ENCODE measurements at places on chromosomes 1 and 21.

DNA sequence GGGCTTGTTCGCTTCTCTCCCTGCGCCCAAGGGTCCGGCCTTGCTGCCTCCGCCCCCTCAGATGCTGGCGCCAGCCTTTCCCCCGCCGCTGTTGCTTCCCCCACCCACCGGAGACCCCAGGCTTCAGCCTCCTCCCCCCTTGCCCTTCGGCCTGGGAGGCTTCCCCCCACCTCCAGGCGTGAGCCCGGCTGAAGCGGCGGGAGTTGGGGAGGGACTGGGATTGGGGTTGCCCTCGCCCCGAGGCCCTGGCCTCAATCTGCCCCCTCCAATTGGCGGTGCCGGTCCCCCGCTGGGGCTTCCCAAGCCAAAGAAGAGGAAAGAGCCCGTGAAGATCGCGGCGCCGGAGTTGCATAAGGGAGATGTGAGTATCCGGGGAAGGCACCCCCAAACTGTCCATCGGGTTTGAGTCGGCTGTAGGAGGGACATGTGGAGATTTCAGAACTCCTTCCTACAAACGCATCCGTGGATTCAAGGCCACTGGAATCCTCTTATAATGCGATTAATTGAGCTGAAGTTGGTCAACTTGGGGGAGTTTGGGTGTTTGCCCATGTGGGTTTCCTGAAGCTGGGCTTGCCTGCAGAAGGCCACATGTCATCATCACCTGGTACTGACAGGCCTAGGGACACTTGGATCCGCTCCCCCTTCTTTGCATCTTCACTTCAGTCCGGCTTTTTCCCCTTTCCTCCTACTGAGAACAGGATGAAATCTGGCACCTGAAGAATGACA lies 707 bp downstream of the PRCC start:
- no peak for DNase-seq

GRCh38 chr1:58823481-58824010 lies 39.7 kb upstream of the JUN start:
- DNase-seq, result no peak

GRCh38 chr21:16866851-16867250 lies 646.0 kb upstream of the CXADR start:
- no peak for DNase-seq

DNA sequence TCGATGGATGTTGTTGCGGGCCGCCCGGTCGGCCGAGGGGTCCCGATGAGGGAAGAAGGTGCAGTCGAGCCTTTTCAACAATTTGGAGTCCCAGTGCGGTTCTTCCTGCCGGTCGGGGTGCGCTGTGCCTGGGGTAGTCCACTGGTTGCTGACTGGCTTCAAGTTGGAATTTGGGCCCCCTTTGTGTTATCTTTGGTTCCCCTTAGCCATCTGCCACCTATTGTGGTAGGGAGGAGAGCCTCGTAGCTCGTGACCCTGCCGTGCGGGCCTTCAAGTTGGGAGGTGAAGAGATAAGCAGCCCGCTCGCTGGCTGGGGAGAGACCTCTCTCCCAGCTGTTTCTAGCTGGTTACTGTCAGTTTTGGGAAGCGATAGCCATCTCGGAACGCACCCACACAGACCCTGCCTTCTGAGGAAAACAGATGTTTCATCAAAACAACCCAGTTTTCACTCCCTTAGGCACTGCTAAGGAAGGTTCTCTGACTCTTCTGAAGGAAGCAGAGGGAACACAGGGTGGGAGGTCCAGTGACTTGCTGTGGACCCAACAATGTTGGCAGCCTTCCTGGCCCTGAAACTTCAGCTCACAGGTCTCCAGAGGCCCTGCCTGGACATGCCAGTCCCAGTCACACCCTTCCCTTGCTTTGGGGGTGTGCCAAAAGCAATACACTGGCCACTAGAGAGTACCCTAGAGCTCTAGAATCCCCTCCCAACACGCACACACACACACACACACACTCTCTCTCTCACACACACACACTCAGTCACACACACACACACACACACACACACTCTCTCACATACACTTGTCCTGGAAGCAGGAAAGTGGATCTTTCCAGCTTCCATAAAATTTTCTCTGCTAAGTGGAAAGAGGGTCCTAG lies 1.0 kb downstream of the BTG2 start:
- peak; percentile 38 for DNase-seq

GRCh38 chr1:180662709-180663108 lies 30.9 kb downstream of the XPR1 start:
- DNase-seq, result no peak

- no peak for DNase-seq
Observed at GRCh38 chr1:26848941-26849774, 13.8 kb upstream of the SFN start.

- no peak for DNase-seq
Observed at GRCh38 chr1:85898861-85899260, 190.6 kb upstream of the ZNHIT6 start.

DNA sequence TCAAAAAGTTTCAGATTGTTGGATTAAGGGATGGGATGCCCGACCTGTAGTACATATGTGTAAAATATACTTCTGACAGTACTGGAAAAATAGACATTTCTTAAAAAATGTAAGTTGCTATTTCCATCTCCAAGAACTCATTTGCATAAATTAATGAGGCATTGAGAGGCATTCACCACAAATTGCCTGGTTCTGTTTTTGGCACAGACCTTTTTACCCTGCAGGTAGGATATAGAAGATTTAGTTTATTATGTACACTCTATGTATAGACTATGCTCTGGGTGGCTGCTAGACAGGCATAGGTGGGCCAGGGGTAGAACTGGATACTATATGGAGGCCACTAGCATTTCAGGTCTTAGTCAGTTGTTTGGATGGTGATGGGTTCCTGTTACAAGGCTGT lies 8.0 kb downstream of the CCDC17 start:
- no peak for DNase-seq

DNA sequence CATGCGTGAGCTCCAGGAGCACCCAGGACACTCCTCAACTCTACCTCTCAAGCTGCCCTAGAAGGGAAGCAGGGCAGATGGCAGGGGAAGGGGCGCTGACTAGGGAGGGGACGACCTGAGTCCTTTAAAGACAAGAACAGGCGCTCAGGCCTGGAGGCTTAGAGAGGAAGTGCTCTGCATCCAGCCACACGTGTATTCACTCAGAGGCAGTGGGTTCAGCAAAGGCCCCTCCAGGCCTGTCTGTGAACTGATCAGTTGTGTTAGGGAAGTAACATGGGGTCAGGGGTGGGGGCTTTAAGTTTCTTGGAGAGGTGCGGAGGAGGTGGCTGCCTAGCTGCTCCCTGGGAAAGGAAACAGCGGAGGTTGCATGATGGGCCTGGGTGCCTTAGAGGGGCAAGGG lies 37.1 kb upstream of the ARF1 start:
- DNase-seq, result no peak

GRCh38 chr1:103110701-103111100 lies 2.4 kb upstream of the COL11A1 start:
- DNase-seq, result no peak

- no peak for DNase-seq
Observed at GRCh38 chr1:106979371-106979770, 77.1 kb upstream of the PRMT6 start.

DNA sequence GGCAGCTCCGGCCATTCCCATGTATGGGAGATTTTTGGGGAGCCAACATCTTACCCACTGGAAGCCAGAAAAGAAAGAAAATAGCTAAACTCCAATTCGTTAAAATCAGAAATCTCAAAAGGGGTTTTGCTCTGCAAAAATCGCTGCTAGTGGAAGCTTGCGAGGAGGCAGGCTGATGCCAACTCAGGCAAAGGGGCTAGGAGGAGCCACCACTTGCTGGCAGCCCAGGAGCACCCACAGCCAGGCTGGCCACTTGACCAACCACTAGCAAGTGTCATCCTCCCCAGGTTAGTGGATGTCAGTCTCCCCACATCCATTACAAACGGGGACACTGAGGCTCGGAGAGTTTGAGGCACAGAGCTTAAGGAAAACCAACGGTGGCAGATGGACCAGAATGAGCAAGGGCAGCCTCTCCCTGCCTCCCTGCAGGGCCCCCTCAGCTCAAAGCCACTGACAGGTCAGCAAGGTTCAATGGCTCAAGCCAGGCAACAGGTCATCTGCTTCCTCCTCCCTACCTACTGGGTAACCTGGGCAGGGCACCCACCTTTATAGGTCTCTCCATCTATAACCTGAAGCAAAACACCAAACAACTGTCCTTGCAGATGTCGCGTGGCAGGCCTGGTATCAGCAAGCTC lies 10.8 kb downstream of the KCNN3 start:
- no peak for DNase-seq

- DNase-seq, result no peak
Observed at GRCh38 chr1:228175316-228176023, 9.9 kb downstream of the IBA57 start.

GRCh38 chr1:233667741-233668140 lies 53.8 kb downstream of the KCNK1 start:
- DNase-seq, result no peak

- DNase-seq, result no peak
Observed at GRCh38 chr1:230674581-230674980, 32.3 kb downstream of the COG2 start.

DNA sequence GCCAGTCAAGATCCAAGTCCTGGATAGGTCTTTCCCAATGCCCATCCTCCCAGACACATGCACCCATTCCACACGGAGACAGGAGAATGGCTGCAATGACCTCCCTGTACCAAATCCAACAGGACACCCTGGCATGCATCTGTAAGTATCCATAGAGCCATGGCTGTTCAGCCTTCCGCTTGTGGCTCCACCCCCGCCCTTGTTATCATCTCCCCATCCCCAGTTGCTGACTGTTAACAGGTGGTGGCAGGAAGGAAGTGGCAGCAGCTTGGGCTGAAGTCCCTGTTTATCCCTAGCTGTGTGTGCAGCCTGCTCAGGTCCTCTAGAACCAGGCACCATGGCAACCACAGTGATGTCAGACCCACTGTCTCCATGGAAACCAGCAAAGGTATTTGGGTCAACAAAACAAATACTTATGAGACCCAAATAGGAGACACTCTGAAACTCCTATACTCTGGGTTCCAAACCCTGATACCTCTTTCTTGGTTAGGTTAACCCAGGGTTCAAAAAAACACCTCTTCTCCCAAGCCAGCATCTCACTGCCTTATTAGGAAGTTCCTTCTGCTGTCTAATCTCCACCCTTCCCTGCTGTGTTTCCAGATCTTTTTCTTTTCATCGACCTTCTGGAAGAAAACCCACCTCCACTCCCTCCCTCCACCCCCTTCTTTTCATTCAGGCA lies 721 bp downstream of the PBXIP1 start:
- peak; percentile 78 for DNase-seq

DNA sequence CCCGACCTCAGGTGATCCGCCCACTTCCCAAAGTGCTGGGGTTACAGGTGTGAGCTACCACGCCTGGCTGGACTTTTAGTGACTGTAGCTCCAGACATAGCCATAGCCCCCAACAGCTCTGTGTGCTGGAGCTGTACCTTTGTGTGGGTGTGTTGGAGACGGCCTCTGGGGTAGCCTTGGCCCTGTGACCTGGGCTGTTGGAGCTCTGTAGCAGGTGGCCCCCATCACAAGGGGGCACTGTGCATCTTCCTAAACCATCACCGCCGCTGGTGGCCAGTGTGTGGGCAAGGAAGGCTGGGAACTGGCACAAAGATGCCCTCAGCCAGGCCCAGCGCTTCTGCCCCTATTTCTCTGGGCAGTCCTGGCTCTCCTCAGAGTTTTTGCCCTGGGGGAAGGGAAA lies 38.4 kb upstream of the FOXO6 start:
- peak; percentile 7 for DNase-seq

DNA sequence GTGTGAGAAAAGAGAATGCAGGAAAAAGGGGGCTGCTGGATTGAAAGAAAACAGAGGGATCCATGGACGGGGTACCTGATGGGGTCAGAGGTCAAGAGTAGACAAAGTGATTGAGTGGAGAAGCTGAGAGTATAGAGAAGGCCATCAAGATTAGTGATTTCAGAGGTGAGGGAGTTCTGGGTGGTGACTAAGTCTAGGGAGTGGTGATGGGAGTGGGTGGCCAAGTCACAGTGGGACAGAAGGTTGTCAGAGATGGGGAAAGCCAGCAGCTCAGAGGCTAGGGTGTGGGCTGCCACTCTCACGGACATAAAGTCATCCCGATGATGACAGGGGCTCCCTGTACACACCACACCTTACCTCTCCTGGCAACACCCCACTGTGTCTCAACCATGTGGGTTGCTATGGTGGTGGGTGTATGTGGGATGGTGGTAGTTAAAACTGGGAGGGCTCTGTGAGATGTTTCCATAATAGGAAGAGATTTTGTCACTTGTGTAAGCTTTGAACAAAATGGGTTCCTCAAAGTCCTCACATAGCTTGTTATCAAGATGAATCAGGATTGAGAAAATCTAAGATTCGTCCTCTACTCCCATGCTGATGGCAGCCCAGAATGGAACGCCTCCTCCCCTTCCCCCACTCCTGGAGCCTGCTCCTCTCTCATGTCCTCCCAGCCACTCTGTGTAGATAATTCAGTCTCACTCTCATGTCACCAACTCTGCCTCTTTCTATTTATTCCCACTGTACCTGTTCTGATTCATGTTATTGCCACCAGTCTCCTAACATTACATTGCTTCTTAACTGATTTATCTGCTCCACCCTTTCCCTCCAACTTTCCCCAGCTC lies 20.3 kb upstream of the CSF1 start:
- peak; percentile 44 for DNase-seq

- no peak for DNase-seq
Observed at GRCh38 chr1:186869526-186870228, 40.9 kb downstream of the PLA2G4A start.

DNA sequence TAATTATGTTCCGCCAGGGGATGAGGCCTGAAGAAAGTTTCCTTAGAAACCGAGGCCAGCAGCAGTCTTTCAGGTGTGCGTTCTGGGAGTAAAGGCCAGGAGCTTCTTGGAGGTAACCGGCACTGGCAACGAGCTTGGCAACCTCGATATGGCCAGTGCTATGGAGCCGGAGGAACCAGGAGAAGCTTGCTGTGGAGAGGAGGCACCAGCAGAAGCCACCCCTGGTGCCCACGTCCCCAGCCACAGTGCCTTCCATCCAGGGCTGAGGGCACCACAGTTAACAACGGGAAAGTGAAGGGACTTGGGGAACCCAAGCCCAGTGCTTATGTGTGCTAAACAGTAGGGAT lies 41.5 kb upstream of the LIN9 start:
- no peak for DNase-seq

DNA sequence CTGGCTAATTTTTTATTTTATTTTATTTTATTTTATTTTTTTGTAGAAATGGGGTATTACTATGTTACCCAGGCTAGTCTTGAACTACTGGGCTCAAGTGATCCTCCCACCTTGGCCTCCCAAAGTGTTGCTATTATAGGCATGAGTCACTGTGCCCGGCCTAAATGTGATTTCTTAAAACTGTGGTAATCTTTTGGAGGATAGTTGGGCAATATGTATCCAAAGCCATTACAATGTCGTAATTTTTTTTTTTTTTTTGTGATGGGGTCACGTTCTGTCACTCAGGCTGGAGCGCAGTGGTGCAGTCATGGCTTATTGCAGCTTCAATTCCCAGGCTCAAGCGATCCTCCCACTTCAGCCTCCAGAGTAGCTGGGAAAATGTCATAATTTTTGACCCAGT lies 14.2 kb downstream of the ETV3L start:
- DNase-seq, result no peak

DNA sequence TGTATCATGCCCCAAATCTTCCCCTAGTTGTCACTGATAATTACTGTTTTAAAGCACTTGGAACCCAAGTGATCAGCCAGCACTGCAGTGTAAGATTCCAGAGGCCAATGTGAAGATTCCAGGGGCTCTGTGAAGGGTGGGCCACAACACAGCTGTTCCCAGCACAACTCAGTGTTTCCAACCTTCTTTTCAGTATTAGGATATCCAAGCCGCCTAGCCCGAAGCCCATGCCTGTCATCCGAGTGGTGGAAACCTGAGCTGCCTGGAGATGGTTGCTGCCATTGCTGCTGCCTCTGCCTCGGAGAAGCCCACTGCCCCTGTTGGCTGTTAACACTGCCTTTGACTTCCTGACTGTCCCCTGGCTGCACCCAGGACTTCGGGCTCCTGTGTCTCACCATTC lies 30.4 kb upstream of the SNX27 start:
- DNase-seq, result no peak

All from activated CD4-positive, alpha-beta T cell treated with anti-CD3 and anti-CD28 coated beads for 4 hours (primary cell).